ENCODE measurements at places on chromosomes 6 and 20.

DNA sequence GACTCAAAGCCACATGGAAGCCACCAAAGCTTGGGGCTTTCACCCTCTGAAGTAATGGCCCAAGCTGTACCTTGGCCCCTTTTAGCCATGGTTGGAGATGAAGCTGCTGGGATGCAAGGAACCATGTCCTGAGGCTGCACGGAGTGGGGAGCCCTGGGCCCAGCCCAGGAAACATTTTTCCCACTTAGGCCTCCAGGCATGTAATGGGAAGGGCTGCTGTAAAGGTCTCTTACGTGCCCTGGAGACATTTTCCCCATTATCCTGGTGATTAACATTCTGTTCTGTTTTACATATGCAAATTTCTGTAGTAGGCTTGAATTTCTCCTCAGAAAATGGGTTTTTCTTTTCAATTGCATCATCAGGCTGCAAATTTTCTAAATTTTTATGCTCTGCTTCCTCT, 558.2 kb downstream of the EYS start:
- no peak for DNase-seq

GRCh38 chr20:59850018-59850641, 83.3 kb downstream of the SYCP2 start:
- DNase-seq: peak; percentile 73

DNA sequence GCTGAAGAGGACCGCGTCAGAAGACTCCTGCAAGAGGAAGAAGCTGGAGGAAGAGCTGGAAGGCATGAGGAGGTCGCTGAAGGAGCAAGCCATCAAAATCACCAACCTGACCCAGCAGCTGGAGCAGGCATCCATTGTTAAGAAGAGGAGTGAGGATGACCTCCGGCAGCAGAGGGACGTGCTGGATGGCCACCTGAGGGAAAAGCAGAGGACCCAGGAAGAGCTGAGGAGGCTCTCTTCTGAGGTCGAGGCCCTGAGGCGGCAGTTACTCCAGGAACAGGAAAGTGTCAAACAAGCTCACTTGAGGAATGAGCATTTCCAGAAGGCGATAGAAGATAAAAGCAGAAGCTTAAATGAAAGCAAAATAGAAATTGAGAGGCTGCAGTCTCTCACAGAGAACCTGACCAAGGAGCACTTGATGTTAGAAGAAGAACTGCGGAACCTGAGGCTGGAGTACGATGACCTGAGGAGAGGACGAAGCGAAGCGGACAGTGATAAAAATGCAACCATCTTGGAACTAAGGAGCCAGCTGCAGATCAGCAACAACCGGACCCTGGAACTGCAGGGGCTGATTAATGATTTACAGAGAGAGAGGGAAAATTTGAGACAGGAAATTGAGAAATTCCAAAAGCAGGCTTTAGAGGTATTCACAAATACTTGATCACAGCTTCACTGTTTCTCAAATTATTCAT, 8.9 kb upstream of the SNRNP48 start:
- DNase-seq: no peak

DNA sequence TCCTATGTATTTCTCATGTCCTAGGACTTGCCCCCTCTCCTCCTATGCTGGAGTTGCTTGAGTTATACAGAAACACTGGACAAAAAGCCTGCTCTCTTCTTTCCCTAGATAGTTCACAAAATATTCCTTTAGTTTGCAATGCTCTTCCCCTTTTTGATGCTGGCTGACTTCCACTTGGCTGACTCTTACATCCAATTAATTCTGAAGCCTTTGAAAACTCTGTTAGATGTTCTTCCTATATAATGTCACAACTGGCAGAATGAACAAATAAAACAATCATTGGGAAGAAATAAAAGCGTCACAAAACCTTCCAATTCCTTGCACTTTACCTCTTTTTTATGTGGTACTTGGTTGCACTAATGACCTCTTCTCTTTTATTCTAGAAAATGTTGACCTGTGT, 253.8 kb upstream of the CITED2 start:
- no peak for DNase-seq

- no peak for DNase-seq
Measured at GRCh38 chr20:60966031-60966430, 286.0 kb upstream of the CDH4 start.

DNA sequence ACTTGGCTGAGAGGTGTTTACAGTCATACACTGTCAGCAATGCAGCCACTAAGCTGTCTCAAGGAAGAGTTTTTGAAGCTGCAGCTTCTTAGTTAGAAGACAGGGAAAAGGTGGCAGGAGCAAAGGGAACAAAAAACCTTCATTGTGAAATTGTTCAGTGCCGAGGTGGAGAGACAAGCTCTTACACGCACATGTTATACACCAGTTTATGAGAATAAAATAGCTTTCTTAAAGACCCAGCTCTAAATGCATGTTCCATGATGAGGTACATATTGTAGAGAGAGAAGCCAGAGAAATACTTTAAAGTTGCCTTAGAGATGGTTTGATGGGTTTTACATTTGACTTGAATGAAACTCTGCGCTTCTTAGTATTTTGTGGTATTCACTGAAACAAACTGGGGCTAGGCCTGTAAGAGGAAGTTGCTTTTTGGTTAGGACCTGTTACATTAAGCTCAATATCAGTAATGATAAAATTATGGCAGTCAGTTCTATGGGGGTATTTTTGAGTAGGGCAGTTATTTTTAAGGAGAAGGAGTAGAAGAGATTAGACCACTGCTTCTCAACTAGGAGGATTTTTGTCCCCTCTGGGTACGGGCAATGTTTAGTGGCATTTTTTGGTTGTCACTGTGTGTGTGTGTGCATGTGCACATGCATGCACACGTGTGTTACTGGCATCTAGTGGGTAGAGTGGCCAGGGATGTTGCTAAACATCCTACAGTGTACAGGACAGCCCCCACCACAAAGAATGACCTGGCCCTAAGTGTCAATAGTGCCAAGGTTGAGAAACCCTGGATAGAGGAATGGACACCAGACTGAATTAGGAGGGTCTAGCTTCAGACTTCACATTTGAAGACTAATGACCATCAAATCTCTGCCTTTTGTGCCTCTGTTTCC, 9.8 kb downstream of the NEDD9 start:
- DNase-seq: no peak

- no peak for DNase-seq
Measured at GRCh38 chr20:12014276-12014675, 96.6 kb downstream of the BTBD3 start.

DNA sequence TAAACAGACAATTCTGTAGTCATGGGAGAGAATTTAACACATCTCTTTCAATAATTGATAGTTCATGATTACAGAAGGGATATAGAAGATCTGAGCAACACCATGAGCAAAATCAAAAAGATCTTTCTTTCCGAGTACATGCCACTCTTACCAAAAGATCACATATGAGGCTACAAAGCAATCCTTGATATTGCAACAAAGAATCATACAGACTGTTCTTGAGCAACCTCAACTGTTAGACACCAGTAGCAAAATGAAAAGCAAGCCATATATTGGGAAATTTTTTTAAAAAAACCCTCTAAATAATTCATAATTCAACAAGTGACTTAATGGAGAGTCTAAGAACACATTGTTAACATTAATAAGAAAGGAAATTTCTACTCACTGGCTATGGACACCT, 3.6 kb upstream of the CD83 start:
- no peak for DNase-seq

DNA sequence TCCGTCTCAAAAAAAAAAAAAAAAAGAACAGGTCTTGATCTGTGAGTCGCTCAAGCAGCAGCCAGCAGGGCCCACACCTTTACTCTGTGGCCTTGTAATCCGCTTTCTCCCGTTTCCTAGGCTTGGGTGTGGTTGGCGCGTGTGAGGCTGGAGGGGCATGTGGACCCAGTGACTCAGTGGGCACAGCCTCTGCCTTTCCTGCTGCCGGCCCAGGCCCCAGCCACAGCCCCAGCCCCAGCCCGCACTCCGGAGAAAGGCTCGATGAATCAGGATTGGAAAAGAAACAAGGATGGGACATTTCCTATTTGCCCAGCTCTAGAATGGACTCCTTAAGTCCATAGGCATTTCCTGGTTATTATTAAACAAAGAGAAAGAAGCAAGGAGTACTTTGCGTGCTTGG, 4.3 kb downstream of the BHLHE23 start:
- no peak for DNase-seq

Data from SJCRH30 (cell line).